ENCODE measurements at places on chromosomes 1 and 21.
A peak's percentile ranks its signal among the peaks of the same experiment; 100 is the strongest.

DNA sequence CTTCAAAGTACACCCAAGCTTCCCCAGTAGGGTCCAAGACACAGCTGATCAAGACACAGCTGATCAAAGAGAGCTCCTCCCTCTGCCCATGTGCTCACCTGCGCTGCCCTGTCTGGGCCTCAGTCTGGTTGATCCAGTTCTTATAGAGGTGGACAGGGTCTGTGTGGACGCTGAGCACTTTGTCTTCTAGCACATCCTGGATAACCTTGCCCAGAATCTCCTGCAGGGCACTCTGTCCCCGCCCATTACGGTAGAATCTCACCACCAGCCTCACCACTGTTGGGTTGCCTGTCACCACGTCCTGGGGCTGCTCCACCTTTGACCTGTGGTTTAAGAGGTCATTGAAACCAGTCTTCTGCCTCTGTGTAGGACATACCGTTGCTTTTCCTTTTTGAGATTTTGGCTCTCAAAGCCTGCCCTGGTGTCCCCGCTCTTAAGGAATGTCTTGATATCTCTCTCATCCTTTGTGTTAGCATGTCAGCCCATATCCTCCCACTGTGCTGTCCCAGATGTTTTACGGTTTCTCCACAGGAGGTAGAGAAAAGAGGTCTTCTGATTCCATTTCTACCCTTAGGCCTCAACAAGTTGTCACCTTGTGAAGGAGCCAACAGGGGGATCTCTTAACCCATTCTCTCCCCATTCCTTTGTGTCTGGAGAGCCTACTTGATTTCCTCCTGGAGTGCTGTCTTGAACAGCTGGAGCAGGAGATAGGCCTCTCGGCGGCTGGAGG lies 33.5 kb downstream of the IQGAP3 start:
- DNase-seq: no peak

- no peak for DNase-seq
Observed at GRCh38 chr1:155266553-155266952, 4.4 kb upstream of the SCAMP3 start.

- no peak for DNase-seq
Observed at GRCh38 chr1:56934430-56935060, 31.3 kb downstream of the C8B start.

- DNase-seq: no peak
Observed at GRCh38 chr1:246726255-246726679, 2.1 kb downstream of the SCCPDH start.

DNA sequence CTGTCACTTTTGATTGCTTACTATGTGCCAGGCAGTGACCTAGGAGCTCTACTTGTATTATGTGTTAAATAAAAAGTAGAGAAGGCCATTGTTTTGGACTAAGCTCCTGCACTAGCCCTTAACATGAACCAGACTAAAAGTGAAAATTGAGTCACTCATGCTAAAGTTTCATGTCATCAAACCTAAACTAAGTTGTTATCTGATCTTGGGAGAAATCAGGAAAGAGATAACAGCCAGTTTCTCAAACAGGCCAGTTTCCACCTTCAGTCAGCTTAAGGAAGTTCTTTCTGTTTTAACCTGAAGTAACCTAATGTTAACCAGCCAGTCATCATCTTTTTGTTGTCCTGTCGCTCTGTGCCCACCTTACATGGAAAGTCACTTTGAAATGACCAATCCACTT lies 102.1 kb upstream of the MARK1 start:
- peak; percentile 48 for DNase-seq

DNA sequence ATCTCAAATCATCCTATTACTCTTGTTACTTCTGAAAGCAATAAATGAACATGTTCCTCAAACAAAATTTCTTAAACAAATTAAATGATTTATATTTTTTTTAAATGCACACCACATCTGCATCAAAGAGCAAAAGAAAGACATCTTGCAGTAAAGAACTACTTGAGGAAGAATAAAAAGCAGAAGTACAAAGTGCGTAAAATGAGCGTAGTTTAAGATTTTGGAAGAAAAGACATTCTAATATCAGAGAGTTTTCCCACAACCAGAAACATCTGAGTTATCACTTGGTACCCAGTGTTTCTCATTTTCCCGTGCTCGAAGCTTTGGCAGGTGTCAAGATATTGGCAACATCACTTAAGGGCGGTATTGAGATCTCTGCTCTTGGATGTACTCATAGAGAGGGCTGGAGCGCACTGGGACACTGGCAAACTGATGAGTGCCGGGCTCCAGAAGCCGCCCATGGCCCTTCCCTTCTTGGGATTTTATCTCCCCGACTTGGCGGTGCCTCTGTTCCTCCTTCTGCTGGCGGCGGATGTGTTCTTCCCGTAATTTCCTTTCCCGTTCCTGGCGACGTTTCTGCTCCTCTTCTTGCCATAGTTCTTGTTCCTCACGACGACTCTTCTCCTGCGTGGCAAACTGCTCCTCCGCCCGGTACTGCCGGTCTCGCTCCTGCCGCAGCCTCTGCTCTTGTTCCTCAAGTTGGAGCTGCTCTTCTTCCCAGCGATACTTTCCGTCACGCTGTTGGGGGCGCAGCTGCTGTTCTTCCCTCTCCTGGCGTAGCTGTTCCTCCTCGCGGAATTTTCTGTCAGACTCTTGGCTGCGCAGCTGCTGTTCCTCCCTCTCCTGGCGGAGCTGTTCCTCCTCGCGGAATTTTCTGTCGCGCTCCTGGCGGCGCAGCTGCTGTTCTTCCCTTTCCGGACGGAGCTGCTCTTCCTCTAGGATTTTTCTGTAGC lies 7.9 kb downstream of the TCHH start:
- no peak for DNase-seq

DNA sequence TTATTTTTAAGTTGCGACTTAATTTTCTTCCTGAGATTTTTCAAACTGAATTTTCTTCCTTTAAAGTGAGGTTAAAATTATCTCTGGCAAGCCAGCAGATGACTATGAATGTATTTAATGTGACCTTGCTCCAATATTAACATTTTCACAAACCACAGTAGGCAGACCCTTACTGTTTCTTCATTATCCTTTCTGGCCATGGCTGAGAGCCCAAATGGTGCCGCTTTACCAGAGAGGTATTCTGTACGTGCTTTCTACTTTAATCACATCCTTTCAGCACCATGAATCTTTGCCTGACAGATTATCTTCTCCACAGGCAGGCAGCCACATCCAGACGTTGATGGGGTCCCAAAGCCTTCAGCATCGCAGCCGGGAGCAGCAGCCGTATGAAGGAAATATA lies 129.6 kb downstream of the LRRC40 start:
- no peak for DNase-seq

DNA sequence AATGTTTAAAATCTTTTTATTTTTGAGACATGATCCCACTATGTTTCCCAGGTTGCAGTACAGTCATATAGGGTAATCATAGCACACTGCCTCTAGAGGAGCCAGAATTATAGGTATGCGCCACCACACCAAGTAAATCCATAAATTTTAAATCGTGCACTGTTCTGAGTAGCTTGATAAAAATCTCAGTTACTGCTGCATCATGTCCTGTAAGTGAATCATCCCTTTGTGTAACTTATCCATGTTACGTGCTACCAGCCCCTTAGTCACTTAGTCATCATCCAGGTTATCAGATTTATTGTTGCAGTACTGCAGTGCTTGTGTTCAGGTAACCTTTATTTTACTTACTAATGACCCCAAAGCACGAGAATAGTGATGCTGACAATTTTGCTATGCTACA lies 1770.9 kb downstream of the BRINP3 start:
- DNase-seq: no peak

DNA sequence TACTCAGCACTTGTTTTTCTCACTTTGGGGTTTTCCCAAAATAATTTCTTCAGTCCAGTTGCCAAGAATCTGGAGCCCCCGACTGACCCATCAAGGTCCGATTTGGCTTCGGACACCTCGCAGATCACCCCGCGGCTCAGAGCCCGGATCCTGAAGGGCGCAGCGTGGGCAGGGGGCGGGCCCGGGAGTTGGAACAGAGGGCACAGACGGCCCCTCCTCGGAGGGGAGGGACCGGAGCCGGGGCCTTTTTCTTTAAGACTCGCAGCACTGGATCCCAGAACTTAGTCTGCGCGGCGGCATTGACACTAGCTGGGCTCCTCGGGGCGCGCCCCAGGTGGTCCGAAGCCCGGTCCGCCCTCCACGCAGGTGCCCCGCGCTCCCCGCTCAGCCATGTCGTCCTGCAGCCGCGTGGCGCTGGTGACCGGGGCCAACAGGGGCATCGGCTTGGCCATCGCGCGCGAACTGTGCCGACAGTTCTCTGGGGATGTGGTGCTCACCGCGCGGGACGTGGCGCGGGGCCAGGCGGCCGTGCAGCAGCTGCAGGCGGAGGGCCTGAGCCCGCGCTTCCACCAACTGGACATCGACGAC lies at the start of gene CBR3:
CBR3 (plus strand) TSS at position 277 of the 588 bp plus-strand sequence; CDS start at position 391, 114 bp downstream.
- DNase-seq: peak; percentile 73

- DNase-seq: no peak
Observed at GRCh38 chr1:3522564-3523265, 68.2 kb downstream of the ARHGEF16 start.

DNA sequence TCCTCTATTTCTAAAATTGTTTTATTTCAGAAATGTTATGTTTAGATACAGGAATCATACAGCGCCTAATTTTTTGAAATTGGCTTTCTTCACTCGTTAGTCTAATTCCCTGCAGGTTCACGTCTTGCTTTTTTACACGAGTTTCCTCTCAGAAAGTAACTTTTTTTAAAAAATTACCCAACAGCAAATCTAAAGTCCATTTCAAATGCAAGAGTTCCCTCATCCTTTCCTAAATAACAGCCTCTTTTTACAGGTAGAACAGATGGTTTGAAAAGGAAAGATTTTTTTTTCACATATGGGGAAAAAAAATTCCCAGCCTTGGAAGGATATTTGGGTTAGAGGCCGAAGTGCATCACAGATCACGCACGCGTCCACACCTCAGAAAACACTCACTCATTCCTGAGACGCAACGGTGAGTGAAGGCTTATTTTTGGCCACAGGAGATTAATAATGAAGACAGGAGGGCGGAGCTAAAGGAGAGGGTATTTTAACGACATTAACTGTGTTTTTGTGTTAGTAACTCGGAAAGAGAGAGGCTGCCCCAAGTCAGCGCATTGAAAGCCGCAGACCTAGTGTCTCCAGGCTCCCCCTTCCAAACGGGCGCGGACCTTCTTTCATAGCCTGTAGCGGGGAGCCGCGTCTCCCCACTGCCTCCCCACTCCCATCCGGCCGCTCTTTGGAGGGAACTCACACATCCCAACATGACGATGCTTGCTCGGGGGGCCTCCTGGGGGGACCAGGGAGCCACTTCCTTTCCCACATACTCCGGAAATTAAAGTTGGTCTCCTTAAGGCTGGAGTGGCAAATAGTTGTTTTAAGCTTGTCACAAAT lies 969 bp upstream of the RIPK4 start:
- DNase-seq: no peak

- DNase-seq: no peak
Observed at GRCh38 chr1:110433803-110434202, 17.1 kb upstream of the PROK1 start.

GRCh38 chr1:197915260-197915861 lies 1.8 kb upstream of the LHX9 start:
- no peak for DNase-seq

DNA sequence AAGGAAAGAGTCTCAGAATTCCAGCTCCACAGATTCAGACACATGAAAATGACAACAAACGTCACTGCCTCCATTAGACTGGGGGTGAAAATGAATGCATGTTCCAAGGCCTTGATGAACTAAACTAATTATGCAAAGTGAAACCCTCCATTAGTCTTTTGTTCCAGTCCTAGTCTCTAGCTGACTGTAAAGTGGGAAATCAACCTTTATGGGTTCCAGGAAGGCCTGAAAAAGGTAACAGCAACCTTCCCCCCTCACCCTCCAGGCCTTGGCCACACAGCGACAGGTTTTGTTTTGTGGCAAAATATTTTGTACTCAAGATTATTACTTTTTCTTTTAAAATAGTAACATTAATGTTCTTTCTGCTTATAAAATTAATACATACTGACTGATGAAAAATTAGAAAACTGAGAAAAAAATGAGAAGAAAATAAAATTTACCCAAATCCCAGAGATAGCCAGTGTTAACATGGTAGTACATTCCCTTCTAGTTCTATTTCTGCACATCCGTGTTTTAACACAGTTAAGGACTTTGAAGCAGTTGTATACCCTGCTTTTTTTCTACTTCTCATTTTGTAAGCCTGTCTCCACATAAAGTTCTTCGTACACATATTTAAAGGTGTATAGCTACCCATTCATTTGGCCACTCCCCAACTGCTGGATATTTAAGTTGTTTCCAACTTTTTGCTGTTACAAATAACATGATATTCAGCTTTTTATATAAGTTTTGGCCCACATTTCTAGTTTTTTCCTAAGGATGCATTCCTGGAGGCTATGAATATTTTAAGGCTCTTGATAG lies 60.9 kb downstream of the CD2 start:
- DNase-seq: peak; percentile 88

DNA sequence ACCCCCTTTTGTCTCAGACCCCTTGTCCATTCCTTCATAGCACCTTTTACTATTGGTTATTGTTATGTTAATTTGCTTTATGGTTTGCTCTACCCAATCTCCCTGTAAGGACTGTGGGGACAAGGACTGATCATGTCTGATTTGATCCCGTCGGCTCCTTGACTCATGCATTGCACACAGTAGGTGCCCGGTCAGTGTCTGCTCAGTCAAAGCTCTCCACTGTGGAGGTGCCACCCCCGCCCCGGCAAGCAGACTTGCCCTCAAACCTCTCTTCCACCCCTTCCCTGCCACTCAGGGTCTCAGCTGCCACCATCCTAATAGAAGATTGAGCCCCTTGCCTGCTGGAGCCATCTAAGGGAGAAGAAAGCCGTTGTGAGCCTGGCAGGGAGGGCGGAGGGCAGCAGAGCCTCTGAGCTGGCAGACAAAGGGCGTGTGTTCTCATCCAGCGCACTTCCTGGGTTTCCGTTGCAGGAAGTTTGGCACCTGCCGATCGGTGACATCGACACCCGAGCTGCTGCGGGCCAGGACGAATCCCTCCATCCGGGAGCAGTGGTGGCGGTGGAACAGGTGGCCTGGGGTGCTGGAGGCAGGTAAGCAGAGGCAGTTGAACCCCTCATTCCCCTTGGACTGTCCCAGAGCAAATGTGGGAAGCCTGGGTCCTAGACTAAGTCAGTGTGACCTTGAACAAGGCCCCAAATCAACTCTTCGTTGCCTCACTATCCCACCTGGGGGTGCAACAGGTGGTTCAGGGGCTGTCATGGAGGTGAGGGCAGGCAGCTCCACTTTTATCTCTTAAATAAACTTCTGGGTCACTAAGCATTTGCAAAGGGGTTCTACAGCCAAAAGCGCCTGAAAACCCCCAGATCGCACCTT lies 2.2 kb upstream of the FBLIM1 start:
- DNase-seq: no peak

- no peak for DNase-seq
Observed at GRCh38 chr1:4328402-4329071, 325.9 kb upstream of the AJAP1 start.

- DNase-seq: no peak
Observed at GRCh38 chr21:46443910-46444309, 14.8 kb upstream of the DIP2A start.

- no peak for DNase-seq
Observed at GRCh38 chr1:239263801-239264200, 122.6 kb upstream of the CHRM3 start.

GRCh38 chr1:108708691-108709660 lies 3.7 kb upstream of the FNDC7 start:
- peak; percentile 65 for DNase-seq

- DNase-seq: peak; percentile 96
Observed at GRCh38 chr1:77683160-77684148, 996 bp upstream of the ZZZ3 start.
